ENCODE measurements at places on chromosomes 1 and 21.

- DNase-seq: peak; percentile 18
Measured at GRCh38 chr1:15246960-15247614, at the start of gene FHAD1. Gene FHAD1 (plus strand): TSS chr1:15247223. CDS start chr1:15251785, 4,562 bp downstream.

DNA sequence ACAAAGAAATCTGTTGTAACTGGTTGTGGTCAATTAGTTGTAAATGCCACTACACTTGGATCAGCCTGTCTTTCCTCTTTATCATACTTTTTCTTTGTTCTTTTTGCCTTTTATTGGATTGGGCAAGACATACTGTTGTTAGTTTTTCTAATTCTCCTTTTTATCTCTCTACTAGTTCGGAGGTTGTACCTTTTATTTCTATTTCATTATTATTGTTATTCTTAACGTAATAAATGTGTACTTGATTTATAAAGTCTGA lies 59.2 kb downstream of the IVNS1ABP start:
- DNase-seq: no peak

DNA sequence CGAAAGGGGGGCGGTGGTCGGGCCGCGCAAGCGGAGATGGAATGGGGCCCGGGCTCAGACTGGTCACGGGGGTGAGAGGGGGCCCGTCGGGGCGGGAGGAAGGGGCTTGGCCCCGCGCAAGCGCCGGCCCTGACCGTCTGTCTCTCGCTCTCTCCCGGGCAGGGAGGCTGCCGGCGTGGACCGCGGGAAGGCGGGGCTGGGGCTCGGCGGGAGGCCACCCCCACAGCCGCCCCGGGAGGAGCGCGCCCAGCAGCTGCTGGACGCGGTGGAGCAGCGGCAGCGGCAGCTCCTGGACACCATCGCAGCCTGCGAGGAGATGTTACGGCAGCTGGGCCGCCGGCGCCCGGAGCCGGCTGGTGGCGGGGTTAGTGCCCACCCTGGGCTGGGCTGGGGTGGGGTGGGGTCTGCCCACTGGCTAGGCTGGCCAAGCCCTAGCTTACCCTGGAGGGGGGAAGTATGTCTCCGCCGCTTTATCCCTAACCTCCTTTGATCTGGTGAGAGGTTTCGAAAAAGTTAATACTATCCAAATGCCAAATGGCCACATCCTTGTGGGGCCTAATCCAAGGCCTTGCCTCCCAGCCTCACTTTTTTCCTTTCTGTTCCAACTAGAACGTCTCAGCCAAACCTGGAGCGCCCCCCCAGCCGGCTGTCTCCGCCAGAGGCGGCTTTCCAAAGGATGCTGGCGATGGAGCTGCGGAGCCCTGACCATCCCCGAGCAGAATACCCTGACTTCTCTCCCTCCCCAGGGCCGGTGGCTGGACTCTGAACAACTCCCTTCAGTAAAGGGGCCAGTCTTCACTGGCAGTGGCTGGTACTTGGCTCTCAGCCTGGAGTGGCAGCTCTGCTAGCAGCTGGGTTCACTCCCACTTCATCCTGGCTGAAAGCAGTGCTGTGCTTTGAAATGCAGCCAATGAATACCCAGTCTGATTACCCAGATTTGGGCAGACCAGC lies 636 bp upstream of the YRDC start:
- peak; percentile 41 for DNase-seq

DNA sequence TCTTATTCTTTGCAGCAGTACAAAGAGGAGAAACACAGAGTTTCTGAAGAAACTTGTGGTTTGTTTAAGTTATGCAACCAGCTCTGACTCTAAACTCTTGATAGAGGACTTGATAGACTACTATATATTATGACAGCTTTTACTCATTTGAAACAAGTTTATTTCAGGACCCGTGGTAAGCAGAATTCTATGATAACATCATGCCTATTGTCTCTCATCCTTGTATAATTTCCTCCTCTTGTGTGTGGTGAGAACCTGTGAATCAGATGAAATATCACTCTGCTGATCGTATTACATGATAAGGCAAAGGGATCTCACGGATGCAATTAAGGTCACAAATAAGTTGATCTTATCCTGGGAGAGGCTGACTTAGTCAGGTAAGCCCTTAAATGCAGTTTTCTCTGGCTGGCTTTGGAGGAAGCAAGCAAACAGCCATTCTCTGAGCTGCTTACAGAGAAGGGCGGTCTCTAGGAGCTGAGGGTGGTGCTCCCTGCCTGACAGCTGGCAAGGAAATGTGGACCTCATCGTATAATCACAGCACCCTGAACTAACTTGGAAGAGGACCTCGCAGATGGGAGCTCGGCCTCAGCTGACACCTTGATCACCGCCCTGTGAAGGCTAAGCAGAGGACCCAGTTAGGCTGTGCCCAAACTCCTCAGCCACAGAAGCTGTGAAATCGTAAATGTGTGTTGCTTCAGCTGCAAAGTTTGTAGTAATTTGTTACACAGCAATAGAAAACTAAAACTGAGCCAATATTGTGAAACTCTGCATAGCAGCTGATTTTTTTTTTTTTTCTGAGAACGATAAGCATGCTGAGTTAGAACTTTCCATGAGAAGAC lies 151.1 kb upstream of the DPT start:
- DNase-seq: no peak

DNA sequence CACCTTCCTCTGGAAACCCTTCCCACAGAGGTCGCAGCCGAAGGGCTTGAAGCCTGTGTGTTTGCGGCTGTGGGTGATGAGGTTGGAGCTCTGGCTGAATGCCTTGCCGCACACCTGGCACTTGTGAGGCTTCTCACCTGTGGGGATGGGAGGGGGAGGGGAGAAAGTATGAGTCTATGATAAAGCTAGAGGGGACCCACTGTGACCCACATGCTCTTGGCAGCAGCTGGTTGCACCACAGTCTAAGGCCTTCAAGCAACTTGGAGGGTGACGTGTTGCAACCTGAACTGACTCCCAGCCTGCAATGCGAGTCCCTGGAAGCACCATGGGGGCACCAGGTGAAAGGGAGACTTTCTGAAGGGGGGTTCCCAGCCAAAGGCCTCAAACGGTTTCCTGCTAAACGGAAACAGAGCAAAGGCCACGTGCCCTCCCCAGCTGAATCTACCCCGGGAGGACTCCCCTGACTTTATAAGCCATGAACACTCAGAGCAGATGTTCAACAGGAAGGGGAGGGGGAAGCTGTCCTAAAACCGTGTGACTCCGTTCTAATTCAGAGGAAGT lies 10.6 kb downstream of the GFI1 start:
- no peak for DNase-seq

DNA sequence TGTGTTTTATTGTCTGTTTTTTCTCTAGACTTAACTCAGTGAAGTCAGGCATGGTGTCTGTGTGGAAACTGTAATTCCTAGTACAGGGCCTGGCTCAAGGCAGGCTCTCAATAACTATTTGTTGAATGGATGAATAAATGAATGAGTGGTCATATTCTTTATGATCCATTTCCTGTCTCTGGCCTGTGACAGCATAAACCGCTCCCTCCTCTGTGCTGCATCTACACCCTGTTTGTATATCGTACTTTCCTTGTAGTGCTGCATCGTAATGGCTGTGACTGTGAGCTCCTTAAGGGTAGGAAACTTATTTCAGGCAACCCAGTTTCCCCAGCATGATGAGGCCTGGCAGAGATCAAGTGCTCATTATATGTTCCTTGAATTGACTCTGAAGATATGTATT lies 337.5 kb upstream of the USP24 start:
- no peak for DNase-seq

DNA sequence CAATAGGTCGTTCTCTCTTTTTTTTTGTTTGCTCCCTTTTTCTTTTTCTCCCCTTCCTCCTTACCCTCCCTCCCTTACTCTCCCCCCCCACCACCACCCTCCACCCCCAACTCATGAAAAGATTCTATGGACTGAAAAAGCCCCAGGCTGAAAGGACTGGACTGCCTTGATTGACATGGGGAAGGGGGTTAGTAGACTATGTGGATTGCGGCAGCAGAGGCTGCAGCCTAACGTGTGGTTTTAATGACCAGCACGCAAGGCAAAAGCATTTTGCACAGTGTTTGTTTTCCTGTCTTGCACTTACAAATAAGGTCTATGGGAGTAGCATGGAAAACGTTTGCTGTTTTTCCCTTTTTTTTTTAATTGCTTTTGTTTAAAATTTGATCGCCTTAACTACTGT lies 5.5 kb downstream of the ZBTB18 start:
- no peak for DNase-seq

- DNase-seq: no peak
Measured at GRCh38 chr1:66752671-66753371, 562 bp downstream of the DYNLT5 start.

DNA sequence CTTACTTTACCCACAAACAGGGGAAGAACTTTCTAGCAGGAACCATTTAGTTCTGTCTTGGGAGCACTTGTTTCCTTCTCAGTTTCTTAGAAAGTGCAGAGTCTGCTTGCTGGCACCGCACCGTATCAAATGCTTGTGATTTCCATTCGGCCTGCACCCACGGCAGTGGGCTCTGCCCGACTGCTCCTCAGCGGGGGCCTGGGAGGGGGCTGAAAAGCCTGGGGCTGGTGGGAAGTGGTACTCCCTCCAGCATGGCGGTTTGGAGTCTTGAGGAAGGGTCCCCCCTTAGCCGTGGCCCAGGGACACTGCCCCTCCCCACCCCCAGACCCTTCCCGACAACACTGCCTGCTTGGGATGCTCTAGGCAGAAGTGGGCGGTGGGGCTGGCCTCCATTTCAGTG lies 57.0 kb downstream of the KIF26B start:
- DNase-seq: no peak

- DNase-seq: no peak
Measured at GRCh38 chr21:36656138-36656537, 42.8 kb upstream of the SIM2 start.

DNA sequence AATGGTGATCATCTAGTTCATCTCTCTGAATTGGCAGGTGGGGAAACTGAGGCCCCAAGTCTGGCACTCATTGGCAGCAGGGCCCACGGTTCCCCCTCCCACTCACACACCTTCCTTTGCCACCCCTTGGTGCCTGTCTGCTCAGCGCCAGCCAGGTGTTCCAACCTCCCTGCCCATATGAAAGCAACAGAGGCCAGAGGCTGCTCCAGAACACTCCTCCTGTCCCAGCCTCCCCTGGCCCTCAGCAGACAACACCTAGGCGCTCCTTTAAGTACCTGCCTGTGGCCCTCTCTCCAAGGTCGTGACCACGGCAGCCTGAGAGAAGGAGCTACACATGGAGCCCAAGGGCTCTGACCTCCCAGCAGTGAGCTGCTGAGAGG lies 362.3 kb upstream of the VAMP3 start:
- no peak for DNase-seq

DNA sequence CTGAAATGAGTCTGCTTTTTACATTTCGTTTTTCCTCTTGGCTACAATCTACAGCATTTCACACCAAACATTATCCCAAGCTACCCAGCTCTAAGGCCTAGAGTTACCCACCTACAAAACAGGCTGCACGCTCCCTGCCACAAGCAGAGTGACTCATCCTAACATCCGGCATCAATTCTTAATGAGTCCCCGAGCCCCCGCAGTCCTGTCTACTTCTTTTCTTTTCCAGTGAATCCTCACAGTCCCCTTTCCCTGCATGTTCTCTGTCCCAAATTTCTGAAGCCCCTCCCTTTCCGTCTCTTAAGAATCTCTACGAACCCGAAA lies 650 bp downstream of the PCNX2 start:
- DNase-seq: peak; percentile 61

DNA sequence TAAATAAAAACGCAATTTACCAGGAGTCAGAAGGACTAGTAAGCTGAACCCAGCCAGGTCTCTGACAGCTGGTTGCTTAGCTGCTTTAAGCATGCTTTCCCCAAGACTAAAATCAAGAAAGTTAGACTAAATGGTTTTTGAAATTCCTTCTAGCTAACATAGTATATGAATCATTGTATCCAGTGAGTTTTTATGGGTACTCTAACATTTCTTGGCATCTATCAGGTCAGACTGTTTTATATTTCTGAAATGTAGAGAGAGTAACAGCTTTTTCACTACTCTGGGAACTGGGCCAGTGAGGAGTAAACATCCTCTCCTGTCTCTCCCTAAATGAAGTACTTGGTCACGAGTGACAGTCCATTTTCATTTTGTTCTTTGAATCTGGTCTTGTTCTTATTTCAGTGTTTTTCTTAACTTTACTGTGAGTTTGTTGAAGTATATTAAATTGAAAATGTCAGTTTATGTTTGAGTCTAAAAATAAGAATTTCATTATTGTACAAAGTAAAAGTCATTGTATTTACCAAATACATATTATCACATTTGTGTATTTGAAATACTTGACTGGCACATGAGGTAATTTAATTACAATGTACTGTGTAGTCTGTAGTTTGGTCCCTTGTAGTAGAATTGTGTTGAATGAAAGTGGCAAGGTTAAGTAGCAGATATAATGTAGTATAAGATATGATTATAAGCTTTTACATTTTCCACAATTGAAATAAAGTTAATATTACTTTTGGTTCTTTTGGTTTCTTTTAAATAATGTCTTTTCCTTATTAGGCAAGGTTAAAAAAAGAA lies 47.6 kb downstream of the PKN2 start:
- DNase-seq: no peak

- DNase-seq: no peak
Measured at GRCh38 chr1:62198781-62199125, 4.1 kb downstream of the L1TD1 start.

DNA sequence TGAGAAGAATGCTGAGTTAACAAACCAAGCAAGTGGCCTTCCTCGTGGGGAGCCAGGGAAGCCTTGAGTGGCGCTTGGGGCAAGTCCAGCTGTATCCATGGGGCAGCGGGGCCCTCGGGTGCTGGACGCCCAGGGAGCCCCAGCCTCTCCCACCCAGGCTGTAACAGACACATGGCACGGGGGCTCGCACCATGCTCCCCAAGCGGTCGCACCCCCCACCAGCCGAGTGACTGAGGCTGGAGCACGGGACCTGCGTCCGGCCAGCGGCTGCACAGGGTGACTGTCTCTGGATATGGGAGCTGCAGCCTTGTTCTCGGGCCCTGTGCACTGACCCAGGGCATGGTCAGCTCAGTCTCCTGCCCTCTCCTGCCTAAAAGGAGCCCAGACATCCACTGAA lies 53.9 kb upstream of the ACTRT2 start:
- DNase-seq: no peak

DNA sequence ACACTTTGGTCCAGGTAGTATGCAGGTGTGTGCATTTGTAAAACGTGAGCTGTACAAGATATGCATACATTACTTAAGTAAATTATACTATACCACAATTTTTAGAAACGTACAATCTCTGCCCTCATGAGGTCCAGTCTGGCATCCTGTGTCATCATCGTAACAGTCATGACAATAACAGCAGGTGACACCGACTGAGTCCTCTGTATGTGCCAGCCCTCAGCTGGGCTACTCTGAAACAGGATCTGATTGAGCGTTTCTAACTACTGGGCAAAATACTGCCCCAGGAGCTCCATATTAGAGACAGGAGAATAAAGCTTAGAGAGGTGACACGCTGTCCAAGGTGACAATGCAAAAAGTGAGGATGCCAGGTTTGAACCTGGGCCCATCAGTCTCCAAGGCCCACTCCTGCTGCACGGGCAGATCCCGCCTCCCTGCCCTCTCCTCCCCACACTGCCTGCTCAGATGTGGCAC lies 47.2 kb upstream of the ECE1 start:
- no peak for DNase-seq

- no peak for DNase-seq
Measured at GRCh38 chr1:41598325-41598724, 113.8 kb upstream of the EDN2 start.

GRCh38 chr1:225911191-225912130 lies 12.6 kb downstream of the PYCR2 start:
- DNase-seq: peak; percentile 73
